Mesenchymal stem cell (in vitro differentiated cells and primary cell): ENCODE measurements at places on chromosomes 16 and 17.

- DNase-seq, result no peak
These were observed 3.7 kb upstream of the C16orf78 start for GRCh38 chr16:49369651-49370611.

GRCh38 chr17:78589885-78590284, 12.7 kb upstream of the DNAH17 start:
- no peak for DNase-seq

DNA sequence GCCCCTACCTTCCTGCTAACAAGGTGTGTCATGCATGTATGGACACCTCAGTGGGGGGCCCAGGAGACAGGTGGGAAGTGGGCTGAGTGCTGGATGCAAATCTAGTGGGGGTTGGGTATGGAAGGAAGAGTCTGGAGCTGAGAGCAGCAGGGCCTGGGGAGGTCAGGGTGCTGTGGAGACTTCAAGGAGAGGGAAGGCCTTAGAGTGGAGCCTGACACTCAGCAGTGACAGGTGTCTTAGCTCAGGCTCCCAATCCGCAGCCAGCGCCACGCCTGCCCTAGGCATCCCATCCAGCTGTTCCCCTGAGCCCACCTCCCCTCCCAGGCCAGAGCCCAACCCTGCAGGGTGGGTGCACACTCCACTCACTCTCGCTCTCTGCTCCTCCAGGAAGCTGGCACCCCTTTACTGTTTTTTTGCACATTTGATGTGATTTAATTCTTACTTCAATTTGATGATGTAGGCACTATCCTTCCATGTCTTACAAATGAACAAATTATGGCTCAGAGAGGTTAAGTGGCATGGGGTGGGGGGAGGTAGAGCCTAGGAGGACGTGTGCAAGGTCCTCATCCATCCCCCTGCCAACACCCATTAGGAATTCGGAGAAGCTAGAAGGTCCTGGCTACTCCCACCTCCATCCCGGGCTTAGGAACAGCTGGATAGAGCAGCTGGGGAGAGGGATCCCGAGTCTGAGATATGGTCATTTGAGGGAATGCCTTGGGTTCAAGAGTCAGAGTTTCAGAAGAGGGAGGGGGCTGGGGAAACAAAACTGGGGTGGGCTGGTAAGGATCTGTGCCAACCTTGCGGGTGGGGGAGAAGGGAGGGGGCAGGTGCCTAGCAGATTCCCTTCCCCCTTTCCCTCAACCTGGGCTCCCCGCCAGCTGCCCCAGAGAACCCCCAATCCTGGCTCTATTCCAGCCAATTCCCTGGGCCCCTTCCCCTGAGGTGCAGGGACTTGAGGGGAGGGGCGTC, 2.1 kb downstream of the FAM171A2 start:
- DNase-seq, result no peak

- DNase-seq, result no peak
These were observed 11.5 kb downstream of the GAS7 start for GRCh38 chr17:10186771-10187410.

DNA sequence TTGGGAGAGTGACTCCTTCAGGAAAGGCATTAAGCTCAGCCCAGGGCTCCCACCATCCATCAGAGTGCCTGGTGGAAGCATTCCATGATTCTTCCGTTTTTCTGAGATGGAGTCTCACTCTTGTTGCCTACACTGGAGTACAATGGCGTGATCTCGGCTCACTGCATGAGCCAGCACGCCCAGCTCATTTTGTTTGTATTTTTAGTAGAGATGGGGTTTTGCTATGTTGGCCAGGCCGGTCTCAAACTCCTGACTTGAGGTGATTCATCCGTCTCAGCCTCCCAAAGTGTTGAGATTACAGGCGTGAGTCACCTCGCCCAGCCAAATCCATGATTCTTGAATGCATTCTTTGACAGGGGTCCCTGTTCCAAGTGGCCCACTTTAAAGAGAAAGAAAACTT, 23.1 kb downstream of the MIS12 start:
- DNase-seq, result peak; percentile 61

DNA sequence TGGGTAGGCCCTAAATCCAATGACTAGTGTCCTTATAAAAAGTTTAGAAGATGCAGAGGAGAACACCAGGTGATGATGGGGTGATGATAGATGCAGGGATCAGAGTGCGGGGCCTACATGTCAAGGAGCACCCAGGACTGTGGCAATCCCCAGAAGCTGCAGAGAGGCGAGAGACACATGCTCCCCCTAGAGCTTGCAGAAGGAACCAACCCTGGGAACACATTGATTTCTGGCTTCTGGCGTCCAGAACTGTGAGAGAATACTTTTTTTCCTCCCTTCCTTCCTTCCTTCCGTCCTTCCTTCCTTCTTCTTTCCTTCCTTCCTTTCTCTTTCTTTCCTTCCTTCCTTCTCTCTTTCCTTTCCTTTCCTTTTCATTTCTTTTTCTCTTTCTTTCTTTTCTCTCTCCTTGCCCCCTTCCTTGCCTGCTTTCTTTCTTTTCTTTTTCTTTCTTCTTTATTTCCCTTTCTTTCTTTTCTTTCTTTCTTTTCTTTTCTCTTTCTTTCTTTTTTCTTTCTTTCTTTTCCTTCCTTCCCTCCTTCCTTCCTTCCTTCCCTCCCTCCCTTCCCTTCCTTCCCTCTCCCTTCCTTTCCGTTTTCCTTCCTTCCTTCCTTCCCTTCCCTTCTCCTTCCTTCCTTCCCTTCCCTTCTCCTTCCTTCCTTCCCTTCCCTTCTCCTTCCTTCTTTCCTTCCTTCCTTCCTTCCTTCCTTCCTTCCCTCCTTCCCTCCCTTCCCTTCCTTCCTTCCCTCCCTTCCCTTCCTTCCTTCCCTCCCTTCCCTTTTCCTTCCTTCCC, 134.3 kb downstream of the HAPSTR1 start:
- no peak for DNase-seq

- DNase-seq, result no peak
These were observed 192.8 kb upstream of the CDH11 start for GRCh38 chr16:65314627-65315008.

DNA sequence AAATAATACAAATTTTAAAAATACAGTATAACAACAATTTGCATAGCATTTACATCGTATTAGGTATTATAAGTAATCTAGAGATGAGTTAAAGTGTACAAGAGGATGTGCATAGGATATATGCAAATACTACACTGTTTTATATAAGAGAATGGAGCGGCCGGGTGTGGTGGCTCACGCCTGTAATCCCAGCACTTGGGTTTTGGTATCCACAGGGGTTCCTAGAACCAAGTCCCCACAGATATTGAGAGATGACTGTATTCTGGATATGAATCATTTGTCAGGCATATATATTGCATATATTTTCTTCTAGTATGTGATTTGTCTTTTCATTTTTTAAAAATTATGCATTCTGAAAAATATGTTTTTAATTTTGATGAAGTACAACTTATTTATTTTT, 77.5 kb upstream of the MSI2 start:
- no peak for DNase-seq

GRCh38 chr17:2449486-2449885, 48.6 kb upstream of the MNT start:
- no peak for DNase-seq

- no peak for DNase-seq
These were observed 30.0 kb upstream of the ANKRD40CL start for GRCh38 chr17:50797135-50797810.

- DNase-seq, result no peak
These were observed 14.9 kb downstream of the DUS2 start for GRCh38 chr16:68037841-68038597.

DNA sequence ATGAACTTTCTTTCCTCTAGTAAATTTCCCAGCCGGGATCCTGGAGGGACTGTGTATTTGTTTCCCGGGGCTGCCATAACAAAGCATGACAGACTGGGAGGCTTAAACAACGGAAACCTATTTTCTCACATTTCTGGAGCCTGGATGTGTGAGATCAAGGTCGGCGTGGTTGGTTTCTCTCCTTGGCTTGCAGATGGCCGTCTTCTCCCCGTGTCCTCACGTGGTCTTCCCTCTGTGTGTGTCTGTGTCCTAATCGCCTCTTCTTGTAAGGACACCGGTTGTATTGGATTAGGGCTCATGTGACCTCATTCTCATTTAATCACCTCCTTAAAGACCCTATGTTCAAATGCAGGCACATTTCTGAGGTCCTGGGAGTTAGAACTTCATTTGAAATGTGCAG, 22.0 kb upstream of the USP10 start:
- DNase-seq, result peak; percentile 24

- no peak for DNase-seq
These were observed 39.1 kb downstream of the ASPA start for GRCh38 chr17:3514873-3515272.

DNA sequence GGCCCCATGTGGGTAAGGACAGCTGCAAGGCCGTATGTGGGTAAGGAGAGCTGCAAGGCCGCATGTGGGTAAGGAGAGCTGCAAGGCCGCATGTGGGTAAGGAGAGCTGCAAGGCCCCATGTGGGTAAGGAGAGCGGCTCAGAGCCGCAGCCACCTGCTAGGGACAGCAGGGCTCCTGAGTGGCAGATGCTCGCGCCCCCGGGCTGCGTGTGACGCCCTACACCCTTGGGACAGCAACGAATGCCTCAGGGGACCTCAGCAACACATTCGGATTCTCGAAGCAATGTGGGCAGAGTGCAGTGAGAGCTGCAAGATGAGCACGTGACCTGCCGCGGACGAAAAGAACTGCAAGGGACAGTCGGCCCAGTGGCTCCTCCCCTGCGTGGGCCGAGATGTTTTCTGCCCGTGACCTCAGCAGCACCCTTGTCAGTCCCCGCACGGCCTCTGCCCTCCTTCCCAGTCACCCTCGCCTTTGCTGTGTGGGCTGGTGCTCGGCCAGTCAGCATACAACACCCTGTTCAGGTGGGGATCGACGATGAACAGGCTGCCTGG, 9.6 kb upstream of the SLC38A8 start:
- DNase-seq, result no peak

- no peak for DNase-seq
These were observed 33.7 kb downstream of the NOL11 start for GRCh38 chr17:67751101-67752074.

- DNase-seq, result peak; percentile 94
These were observed 108.4 kb downstream of the OR1D5 start for GRCh38 chr17:2954898-2955445.

DNA sequence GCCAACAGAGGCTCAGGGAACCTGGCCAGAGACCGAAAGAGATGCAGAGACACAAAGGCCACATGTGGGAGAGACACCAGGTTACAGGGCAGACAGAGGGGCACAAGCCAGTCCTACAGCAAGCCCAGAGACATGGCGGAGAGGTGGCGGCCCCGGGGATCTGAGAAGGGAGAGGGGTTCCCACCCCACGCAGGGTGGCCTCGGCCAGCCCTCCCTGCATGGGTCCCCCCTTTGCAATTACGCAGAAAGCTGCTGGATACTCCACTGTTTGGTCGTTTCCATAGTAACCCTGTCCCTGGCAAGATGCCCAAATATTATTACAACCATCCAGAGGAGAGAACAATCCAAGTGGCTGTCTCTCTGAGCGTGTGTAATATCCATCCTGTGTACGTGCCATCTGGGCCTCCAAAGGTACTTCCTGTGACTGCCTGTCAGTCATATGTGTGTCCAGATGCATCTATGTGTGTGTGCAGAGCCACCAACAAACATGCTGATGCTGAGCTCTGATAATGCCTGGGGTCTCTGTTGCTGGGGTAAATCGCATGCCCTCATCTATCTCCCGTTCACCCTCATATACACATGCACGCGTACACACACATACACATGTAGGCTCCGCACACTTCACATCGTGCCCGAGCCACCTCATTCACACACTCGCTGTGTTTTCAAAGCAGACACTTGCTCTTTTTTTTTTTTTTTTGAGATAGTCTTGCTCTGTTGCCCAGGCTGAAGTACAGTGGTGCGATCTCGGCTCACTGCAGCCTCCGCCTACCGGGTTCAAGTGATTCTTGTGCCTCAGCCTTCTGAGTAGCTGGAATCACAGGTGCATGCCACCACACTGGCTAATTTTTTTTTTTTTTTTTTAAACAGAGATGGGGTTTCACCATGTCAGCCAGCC, 5.5 kb downstream of the PCGF2 start:
- peak; percentile 77 for DNase-seq

DNA sequence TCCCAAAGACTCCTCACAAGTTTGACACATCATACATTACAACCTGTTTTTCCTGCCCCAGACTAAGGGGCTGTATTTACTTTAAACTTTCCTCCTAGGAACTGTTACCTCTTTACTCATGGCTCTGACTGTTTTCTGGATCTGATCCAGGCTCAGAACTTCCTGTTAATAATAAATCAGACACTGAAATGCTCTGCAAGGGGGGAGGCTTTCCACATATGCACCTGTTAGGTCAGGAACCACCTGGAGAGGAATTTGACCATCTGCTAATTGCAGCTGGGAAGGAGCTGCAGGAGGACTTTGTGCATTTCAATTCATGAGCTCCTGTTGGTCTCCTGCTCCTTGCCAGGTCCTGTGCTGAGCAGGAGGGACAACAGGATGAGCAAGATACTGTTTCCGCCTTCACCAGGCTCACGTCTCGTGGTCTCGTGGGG, 476.9 kb upstream of the CDH5 start:
- DNase-seq, result no peak

DNA sequence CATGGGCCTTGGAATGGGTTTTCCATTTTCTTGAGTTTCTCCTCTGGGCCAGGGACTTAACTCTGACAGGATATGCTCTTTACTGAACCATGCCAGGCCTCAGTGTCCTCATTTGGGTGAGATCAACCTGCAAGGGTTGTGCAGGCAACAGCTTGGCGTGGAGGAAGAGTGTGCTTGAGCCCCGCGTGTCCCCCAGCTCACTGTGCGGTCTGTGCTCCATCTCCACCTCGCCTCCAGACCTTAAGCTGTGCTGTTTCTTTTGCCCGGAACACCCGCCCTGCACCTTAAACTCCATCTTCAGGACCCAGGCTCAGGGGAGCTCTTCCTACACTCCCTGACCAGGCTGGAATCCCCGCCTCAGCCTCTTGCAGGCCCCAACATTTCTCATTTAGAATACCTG, 9.7 kb downstream of the RUSF1 start:
- DNase-seq, result no peak

DNA sequence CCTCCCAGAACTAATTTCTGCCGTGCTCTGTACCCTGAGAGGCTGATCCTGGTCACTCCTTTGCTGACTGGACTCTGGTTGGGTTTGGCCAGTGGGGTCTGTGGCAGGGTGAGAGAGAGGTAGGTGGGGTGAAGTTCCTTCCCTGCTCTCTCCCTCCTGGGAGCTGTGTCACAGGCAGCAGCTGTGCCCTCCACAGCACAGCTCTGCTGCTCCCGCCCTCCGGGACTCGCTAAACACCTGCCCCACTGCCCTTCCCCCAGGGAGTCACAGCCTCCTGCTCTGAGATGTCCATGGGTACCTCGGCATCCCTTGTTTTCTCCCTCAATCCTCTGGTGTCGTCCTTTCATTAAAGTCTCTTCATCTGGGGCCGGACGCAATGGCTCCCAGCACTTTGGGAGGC, 66.4 kb downstream of the SRCIN1 start:
- no peak for DNase-seq

DNA sequence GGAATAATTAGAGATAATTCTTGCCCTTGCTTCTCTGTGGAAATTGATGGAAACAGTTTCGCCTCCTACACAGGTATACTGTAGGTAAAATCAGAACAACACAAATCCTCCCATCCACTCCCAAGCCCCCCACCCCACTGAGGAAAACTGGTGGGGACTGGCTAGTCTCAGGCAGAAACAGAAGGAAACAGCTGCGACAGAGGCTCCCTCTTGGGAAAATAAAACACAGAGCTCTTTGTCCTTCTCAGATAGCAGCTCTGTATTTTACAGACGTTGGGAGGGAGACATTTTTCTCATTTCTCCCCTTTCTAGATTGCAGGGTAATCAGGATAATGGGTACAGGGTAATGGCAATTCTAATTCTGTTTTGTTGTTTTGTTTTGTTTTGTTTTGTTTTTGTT, 1.1 kb downstream of the SLFN13 start:
- no peak for DNase-seq

- DNase-seq, result no peak
These were observed 401.2 kb downstream of the SEC14L1 start for GRCh38 chr17:77542011-77542410.
